Activated gamma-delta T cell (primary cell): ENCODE measurements at places on chromosomes 7 and 10.

- DNase-seq, result no peak
Observed at GRCh38 chr10:103737735-103738367, 117.5 kb downstream of the SH3PXD2A start.

GRCh38 chr7:104341546-104341945 lies 13.1 kb downstream of the LHFPL3 start:
- no peak for DNase-seq

DNA sequence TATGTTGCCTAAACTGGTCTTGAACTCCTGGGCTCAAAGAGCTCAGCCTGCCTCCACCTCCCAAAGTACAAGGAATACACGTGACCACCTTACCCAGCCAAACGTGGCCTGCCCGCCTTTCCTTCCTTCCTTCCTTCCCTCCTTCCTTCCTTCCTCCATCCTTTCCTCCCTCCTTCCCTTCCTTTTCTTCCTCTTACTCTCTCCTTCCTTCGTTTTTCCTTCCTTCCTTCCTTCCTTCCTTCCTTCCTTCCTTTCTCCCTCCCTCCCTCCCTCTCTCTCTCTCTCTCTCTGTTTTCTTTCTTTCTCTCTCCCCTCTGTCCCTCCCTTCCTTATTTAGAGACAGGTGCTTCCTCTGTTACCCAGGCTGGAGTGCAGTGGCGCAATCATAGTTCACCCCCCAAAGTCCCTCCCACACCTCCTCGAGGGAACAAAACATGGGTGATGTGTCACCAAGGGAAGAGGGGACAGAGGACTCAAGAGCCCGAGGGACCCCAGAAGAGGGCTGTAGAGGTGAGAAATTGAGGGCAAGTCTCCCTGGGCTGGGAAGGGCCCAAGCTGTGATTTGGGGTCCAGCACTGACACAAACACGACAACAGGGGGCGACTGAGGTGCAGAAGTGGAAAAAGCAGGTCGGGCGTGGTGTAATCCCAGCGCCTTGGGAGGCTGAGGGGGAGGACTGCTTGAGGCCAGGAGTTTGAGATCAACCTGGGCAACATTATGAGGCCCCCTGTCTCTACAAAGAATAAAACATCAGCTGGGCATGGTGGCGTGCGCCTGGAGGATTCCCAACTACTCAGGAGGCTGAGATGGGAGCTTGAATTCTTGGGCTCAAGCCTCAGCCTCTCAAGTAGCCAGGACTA lies 28.1 kb downstream of the EPHB4 start:
- no peak for DNase-seq

GRCh38 chr10:15316145-15316544 lies 54.9 kb downstream of the FAM171A1 start:
- no peak for DNase-seq

GRCh38 chr7:1894906-1895663 lies 225.0 kb downstream of the ELFN1 start:
- DNase-seq, result no peak

DNA sequence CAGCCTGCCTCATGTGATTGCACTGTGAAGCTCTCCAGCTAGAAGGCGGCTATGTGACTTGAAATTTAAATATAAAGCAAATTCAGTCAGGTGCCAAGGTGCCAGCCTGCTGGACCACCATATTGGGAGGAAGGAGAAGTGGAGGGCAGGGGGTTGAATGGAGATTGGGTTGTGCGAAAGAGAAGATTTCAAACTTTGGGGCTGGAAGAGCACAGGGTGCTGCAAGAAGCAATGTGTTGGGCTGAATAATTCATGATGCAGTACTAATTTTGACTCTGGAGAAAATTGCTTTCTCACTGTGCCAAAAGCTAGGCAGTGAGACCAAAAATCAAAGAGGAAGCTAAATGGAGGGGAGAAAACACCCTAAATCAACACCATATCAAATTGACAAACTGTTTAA lies 335.3 kb downstream of the NRG3 start:
- no peak for DNase-seq

GRCh38 chr7:126750207-126750911 lies 502.4 kb downstream of the GRM8 start:
- DNase-seq, result no peak

- DNase-seq, result no peak
Observed at GRCh38 chr10:74851831-74852230, 25.4 kb downstream of the KAT6B start.

DNA sequence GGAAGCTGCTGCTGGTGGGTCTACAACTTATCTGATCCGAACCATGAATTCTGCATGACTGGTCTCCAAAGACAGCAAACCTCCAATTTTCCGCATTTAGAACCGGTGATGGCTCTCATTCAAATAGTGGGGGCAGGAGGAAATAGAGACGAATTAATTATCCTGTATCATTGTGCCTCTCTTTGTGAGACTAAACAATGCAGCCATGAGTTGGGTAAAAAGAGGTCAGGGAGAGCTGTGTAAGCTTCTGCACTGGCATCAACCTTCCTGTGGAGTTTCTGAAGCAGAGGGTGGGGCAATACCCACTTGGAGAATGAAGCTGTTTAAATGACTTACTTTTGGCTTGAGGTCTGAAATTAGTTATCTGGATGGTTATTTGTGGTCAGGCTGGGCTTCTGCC lies 266.4 kb downstream of the SORCS3 start:
- no peak for DNase-seq

- DNase-seq, result no peak
Observed at GRCh38 chr7:29748286-29749099, 57.8 kb upstream of the WIPF3 start.

- DNase-seq, result no peak
Observed at GRCh38 chr10:5971315-5971832, 6.0 kb downstream of the IL15RA start.

GRCh38 chr10:73433538-73433867 lies at the start of gene MSS51:
Gene MSS51, minus strand, starts transcription at chr10:73433561. Its CDS starts 5,277 bp downstream, at chr10:73428284.
- no peak for DNase-seq

- DNase-seq, result no peak
Observed at GRCh38 chr7:158355456-158356065, 232.1 kb downstream of the PTPRN2 start.

GRCh38 chr10:4851846-4852245 lies 25.8 kb downstream of the AKR1E2 start:
- DNase-seq, result no peak

DNA sequence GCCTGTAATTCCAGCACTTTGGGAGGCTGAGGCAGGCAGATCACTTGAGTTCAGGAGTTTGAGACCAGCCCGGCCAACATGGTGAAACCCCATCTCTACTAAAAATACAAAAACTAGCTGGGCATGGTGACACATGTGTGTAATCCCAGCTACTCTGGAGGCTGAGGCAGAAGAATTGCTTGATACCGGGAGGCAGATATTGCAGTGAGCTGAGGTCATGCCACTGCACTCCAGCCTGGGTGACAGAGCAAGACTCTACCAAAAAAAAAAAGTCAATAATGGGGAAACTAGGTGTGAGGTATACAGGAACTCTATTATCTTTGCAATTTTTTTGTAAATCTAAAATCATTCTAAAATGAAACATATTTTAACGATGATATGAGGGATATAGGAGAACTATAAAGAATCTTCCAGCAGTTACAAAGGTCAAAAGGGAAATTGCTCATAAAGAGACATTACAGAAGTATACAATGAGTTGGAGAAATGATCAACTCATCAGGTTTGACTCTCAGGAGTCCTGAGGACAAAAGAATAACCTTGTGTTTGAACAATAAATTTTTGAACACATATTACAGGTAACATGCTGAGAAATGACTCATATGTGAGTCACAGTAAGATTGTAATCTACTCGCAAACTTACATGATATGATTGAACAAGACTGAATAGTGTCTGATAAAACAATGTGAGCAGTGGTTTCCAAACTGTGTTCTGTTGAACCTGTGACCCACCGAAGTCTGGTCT lies 272.6 kb downstream of the FGFR2 start:
- no peak for DNase-seq

DNA sequence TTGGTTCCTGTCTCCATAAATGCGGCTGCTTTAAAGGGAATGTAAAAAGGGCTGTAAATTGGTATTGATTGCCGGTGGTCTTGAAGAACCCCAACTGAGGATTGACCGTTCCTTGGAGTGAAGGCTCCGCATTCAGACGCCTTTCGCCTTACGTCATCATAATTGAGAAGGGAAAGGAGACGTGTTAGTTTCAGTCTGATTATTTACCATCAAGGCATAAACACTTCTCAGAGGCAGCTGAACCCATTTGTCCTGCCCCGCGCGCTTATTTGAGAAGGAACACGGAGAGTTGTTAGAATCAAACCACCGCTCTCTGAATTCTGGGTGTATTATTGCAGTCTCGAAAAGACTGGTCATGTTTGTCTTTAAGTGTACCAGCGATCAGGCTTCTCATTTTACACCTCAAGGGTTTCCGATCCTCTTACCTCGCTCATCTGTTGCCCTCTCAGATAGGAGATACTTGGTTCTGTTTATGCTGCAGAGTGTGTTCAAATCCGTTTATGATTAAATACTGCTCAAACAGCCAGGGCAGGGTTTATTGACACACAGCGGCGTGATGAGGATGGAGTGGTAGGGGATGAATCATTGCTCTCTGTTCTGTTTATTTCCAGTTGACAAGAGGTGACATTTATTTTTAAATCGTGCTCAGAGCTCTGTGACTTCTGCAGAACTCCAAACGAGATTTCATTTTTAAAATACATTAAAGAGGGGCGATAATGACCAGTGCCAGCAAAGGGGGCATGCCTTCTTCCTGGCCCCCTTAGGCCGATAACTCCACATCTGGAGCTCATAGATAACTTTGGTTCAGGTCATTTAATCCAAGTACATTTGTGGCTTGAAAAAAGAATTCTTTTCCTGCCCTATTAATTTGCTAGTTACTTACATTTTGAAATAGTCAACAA lies 30.4 kb downstream of the FOXK1 start:
- DNase-seq, result no peak

GRCh38 chr10:72079356-72079755 lies 9.0 kb downstream of the SPOCK2 start:
- DNase-seq, result peak; percentile 29

DNA sequence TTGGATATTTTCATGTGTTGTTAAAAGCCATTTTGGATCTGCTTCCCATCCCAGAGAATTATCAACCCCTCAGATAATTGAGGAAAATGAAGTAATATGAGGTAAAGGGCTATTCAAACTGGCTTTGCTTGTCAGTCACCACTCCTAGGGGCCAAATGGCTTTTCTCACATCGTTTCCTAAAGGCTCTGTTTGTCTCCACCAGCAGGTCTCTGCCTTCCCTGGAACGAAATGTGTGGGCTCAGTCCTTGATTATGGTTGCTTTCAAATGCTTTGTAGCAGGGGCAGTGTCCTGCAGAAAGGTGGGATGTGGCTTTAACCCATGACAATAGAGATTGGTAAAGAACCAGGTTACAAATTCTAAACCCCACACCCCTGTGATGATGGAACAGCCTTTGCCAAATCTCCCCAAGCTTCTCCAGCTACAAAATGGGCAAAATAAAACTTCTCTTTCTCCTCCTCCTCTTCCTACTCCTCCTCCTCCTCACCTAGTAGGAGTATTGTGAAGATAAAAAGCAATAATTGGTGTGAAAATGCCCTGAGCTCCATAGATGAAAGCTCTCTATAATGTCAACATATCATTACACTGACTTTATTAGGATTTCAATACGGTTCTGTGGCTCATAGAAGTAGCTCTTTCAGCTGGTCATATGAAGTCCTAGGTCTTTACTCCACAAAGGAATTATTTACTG lies 127.6 kb downstream of the CHN2 start:
- DNase-seq, result no peak

DNA sequence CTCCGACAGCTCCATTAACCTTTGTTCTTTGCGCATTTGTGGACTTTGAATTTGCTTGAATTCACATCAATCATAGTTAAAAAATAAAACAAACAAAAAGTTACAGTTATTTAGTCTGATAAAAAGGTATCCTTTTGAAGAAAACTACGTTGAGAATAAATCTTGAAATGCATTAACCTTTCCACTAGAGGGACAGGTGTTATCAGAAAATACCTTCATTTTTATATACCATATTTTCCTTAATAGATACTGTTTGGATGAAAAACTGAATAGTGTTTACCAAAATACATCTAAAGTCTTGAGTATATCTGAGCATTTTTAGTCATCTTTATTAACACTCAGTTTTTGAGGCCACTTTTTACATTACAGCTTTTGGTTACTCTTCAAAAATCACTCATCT lies 371.9 kb downstream of the ZWINT start:
- no peak for DNase-seq

DNA sequence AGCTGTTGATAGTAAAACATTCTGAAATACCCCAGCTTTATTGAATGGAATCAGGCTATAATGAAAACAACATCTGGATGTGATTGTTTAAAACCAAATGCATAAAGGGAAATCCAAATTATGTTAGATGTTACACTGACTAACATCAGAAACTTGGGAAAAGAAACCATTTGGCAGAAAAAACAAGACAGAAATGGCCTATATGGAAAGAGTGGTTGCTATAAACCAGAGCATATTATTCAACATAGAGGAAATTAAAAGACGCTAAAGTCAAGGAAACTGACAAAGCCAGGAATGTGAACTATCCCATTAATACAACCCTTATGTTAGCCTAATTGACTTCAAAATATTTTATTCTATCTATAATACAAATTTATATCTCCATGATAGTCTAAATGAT lies 53.0 kb upstream of the CABCOCO1 start:
- DNase-seq, result no peak

GRCh38 chr7:135761751-135762488 lies 13.3 kb upstream of the FAM180A start:
- no peak for DNase-seq

GRCh38 chr10:3699916-3700315 lies 85.1 kb downstream of the KLF6 start:
- DNase-seq, result no peak

DNA sequence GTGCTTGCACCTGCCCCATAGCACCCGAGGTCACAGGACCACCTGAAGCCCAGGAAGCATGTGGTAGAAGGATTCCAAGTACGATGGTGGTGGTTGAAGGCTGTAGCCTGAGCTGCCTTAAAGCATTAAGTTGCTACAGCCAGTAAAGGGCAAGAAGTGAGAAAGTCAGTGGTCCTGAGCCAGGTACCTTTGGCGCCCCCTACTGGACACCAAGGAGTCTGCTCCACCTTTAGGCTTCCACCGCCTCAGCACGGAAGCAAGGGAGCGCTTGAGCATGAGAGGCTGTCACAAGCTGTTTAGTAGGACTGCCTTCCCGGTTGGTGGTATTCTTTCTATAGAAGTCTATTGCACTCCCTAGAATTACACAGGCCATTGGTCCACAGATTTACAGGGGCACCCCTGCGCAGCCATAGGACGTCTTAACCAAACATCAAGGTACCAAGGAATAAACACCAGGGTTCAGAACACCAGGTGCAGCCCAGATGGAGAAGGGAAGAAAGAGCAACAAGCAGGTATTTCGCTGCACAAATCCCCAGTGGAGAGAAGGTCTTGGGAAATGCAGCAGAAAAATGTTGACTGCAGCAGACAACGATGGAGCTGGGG lies 2.2 kb downstream of the CRTAC1 start:
- DNase-seq, result no peak
